ENCODE measurements at places on chromosomes 2 and 18. TPM values are rescaled to one million over a fixed set of nuclear protein-coding genes. Genes with fewer than 3 reads are reported as not detected.

GRCh38 chr2:212912445-212913103 lies 238.8 kb downstream of the IKZF2 start:
- DNase-seq: no peak

DNA sequence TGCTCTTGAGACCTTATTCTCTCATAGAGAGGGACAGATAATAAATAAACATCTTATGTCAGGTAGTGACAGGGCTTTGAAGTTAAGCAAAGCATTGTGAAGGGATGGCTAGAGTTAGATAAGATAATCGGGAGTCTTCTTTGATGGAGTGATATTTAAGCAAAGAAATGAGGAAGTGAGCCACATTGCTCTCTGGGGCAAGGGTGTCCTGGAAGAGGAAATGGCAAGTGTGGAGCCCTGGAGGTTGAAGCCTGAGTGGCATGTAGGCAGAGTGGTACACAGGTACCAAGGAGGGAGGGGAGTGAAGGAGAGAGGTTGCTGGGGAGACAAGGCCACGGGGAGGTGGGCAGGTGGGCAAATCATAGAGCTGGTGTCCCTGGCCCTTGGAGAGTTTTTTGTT lies 110.2 kb downstream of the CTAGE1 start:
- no peak for DNase-seq

DNA sequence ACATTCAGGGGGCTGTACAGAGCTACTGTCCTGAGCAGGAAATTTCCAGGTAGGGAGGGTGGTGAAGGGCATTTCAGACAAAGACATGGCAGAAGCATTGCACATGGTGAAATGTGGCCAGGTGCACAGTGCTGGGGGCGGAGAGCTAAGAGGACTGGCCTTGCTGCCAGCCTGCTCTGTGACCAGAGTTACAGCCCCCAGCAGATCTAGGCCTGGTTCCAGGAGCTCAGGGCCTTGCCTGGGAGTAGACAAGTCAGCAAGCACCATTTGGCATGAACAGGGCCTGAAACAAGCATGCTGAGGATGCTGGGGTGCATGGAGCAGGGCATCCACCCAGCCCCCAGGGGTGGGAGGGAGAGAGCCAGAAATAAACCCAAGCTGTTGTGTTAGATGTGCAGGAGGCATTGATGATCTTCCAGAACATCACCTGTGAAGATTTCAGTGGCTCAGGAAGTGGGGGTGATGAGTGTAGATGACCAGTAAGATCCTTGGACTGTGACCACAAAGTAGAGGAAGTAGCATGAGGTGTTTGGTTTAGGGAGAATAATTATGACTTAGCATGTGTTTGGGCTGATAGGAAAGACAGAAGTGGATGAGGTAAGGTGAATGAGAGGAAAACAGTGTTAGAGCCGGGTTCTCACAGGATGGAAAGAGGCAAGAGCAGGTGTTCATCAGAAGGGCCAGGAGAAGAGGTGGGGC lies 61.1 kb downstream of the COA5 start:
- no peak for DNase-seq

GRCh38 chr2:132420816-132421805 lies 4.5 kb downstream of the GPR39 start:
- no peak for DNase-seq

Gene UGT1A3
- total RNA-seq: not detected

Gene SLC30A3
- total RNA-seq: 17.3 TPM

Gene TCF7L1
- total RNA-seq: 12.0 TPM

Gene ABCB11
- 0.47 TPM for total RNA-seq

All from right cardiac atrium (tissue), 5 donors.